ENCODE measurements at places on chromosomes 2 and 18. TPM values are rescaled to one million over a fixed set of nuclear protein-coding genes. Genes with fewer than 3 reads are reported as not detected.

CYTIP gene
- total RNA-seq: 18.7 TPM

MYOM1 gene
- 6.9 TPM for total RNA-seq

SPATA3 gene
- not detected for total RNA-seq

CTLA4 gene
- 0.98 TPM for total RNA-seq

C2orf80 gene
- not detected for total RNA-seq

HOXD12 gene
- total RNA-seq: not detected

NLRC4 gene
- total RNA-seq: 2.6 TPM

GULP1 gene
- 16.5 TPM for total RNA-seq

EFR3B gene
- 0.73 TPM for total RNA-seq

TLX2 gene
- not detected for total RNA-seq

LAMA1 gene
- total RNA-seq: 10.2 TPM

MARCHF4 gene
- total RNA-seq: not detected

RNU2-63P gene
- total RNA-seq: not detected

SERPINB3 gene
- not detected for total RNA-seq

REG3A gene
- total RNA-seq: not detected

DYNC2LI1 gene
- total RNA-seq: 40.6 TPM

ICOS gene
- total RNA-seq: 0.64 TPM

LHCGR gene
- 0.29 TPM for total RNA-seq

CFAP53 gene
- 3.4 TPM for total RNA-seq

PLEK gene
- total RNA-seq: 20.5 TPM

VAMP5 gene
- total RNA-seq: 50.8 TPM

CHN1 gene
- total RNA-seq: 13.4 TPM

C2orf49 gene
- 23.0 TPM for total RNA-seq

CYB5A gene
- 185 TPM for total RNA-seq

PLEKHH2 gene
- total RNA-seq: 42.1 TPM

B3GNT7 gene
- total RNA-seq: 2.3 TPM

POMC gene
- total RNA-seq: 2.8 TPM

Measured in breast epithelium (tissue), 4 donors.